Amygdala (tissue), 56 donors: ENCODE measurements at places on chromosomes 6 and 20.

- no peak for DNase-seq
These were observed 98.9 kb downstream of the ZNF217 start for GRCh38 chr20:53494753-53495152.

GRCh38 chr6:24340998-24341938 lies 16.6 kb downstream of the DCDC2 start:
- no peak for DNase-seq

DNA sequence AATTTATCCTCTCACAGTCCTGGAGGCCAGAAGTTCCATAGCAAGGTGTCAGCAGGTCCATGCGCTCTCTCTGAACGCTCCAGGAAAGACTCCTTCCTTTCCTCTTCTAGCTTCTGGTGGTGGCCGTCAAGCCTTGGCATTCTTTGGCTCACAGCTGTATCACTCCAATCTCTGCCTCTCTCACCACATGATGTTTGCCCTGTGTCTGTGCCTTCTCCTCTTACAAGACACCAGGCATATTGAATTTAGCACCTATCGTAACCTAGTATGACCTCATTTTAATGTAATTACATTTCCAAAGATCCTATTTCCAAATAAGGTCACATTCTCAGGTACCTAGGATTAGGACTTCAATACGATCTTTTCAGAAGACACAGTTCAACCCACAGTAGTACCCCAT lies 428.5 kb downstream of the CD83 start:
- no peak for DNase-seq

DNA sequence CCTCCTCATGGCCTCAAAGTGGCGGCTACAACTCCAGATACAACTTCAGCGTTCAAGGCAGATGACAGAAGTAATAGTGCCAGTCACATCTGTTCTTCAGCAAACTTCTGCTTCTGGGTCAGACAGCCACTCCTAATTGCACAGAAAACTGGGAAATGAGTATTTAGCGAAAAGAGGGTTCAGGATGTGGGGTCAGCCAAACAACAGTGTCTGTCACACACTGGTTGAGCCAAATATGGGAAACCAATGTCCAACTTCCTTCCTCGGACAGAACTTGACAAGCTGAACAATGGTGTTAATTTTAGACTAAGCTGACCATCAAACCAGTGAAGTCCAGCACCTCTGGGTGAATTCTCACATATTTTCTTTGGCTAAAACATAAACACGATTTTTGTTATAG lies 22.1 kb downstream of the NUDT3 start:
- DNase-seq = no peak
